ENCODE measurements at places on chromosomes 7 and 10. TPM values are rescaled to one million over a fixed set of nuclear protein-coding genes. Genes with fewer than 3 reads are reported as not detected.

The PVRIG gene
- 0.48 TPM for total RNA-seq

The CALHM1 gene
- total RNA-seq: 0.48 TPM

The STAMBPL1 gene
- total RNA-seq: 25.5 TPM

The LIPJ gene
- total RNA-seq: 4.1 TPM

The CCDC146 gene
- 16.6 TPM for total RNA-seq

- DNase-seq: no peak
Measured at GRCh38 chr10:126014309-126014708, 117.9 kb downstream of the FANK1 start.
